ENCODE measurements at places on chromosomes 12 and 14. TPM values are rescaled to one million over a fixed set of nuclear protein-coding genes. Genes with fewer than 3 reads are reported as not detected.
A peak's percentile ranks its signal among the peaks of the same experiment; 100 is the strongest.

GUCY2C gene
- 3.4 TPM for total RNA-seq

RNASE1 gene
- 6.2 TPM for total RNA-seq

KIF26A gene
- total RNA-seq = 53.4 TPM

KERA gene
- total RNA-seq = not detected

TAS2R50 gene
- total RNA-seq = 0.25 TPM

CCDC196 gene
- not detected for total RNA-seq

JDP2 gene
- 21.8 TPM for total RNA-seq

AMN gene
- total RNA-seq = 2.8 TPM

KRT85 gene
- not detected for total RNA-seq

RD3L gene
- total RNA-seq = not detected

PTHLH gene
- total RNA-seq = not detected

RNASE3 gene
- total RNA-seq = not detected

LBHD2 gene
- not detected for total RNA-seq

SAMD4A gene
- 5.2 TPM for total RNA-seq

POTEM gene
- total RNA-seq = not detected

DNA sequence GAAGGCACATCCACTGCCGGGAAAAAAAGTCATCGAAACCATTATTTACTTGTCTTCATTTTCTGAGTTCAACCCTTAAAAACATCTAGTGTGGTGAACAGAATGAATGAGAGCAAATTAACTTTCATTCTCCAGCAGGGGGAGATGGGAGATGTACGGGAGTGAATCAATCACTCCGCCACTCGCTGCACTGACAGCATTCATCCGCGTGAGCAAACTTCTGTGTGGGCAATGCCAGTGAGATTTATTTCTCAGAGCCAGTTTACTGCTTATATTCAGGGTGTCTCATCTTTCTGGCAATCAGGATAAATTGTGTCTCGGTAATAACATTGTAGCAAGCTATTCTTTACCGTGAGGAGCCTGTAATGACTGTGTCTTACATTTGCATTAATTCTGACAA, 463.6 kb upstream of the MIS18BP1 start:
- DNase-seq = no peak
- no peaks in the 10 kb centered on the region for H3K27me3 ChIP-seq
- H3K36me3 ChIP-seq = peaks cover 9% of the 10 kb centered on the region
- H3K27ac ChIP-seq = no peak overlapping the region
- H3K4me1 ChIP-seq = no peaks in the 10 kb centered on the region

- H3K27me3 ChIP-seq = no peaks in the 10 kb centered on the region
- peaks cover 3% of the 10 kb centered on the region for H3K36me3 ChIP-seq
- no peak overlapping the region for H3K4me3 ChIP-seq
- H3K4me1 ChIP-seq = peaks cover 31% of the 10 kb centered on the region
- no peak overlapping the region for H3K27ac ChIP-seq
Measured at GRCh38 chr14:52124791-52125684, 56.2 kb upstream of the NID2 start.

DNA sequence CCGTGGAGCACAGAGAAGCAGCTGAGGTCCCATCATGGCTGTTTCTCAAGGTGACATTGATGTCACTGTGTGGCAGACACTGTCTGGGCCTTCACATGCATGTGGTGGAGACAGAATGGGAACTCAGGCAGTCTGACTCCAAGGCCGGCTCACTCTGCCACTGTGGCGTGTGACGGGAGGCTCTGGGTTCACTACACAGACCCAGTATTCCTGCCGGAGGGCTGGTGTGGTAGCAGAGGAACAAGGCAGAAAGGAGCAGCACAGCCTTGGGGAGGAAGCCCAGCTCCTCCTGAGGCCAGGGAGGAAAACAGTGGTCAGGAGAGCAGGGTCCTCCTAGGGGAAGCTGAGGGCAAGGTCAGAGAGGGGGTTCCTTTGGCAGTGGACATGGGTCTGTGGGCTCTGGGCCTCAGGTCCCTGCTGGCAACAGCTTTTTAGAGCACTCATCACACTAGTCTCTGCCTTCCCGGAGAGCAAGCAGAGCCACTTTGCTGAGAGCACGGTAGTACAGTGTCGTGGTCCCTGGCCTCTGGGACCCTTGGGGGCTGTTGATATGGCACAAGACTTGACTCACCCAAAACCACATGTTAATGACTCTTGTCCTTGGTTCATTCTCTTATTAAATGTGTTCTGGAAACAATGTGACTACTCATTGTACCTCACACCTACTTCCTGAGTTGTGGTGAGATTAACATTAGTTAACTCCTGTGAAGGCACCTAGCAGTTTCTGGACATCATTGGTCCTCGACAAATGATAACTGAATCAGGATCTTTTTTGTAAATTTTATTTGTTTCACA, 21.3 kb downstream of the DCAF4 start:
- no peaks in the 10 kb centered on the region for H3K27me3 ChIP-seq
- H3K36me3 ChIP-seq = peaks cover 24% of the 10 kb centered on the region
- H3K4me1 ChIP-seq = no peaks in the 10 kb centered on the region
- peak overlapping the region; percentile 65 for H3K27ac ChIP-seq
- no peak overlapping the region for H3K4me3 ChIP-seq
- DNase-seq = no peak

DNA sequence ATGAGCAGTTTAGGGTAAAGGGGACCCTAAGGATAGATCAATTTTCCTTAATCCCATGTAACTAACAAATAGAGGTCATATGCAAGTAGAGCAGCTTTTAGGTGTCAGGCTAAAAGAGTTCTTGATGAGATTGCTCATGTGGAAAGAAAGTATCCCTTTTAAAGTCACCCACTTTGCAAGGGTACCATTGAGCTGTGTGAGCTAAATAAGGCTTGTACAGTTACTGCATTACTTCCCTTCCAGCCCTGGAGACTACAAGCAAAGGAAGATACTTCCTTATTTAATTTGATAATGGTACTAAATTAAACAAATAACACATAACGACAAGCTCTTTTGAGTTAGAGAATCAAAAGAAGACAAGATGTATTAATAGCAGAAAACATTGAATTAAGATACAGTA, 191.7 kb downstream of the TMX1 start:
- no peak overlapping the region for H3K4me3 ChIP-seq
- no peaks in the 10 kb centered on the region for H3K36me3 ChIP-seq
- DNase-seq = no peak
- H3K27ac ChIP-seq = no peak overlapping the region

GRCh38 chr12:96233939-96234461, 39.8 kb downstream of the ELK3 start:
- no peak overlapping the region for H3K27ac ChIP-seq
- H3K4me3 ChIP-seq = no peak overlapping the region
- no peaks in the 10 kb centered on the region for H3K27me3 ChIP-seq
- H3K4me1 ChIP-seq = peaks cover 5% of the 10 kb centered on the region
- H3K36me3 ChIP-seq = no peaks in the 10 kb centered on the region
- no peak for DNase-seq

DNA sequence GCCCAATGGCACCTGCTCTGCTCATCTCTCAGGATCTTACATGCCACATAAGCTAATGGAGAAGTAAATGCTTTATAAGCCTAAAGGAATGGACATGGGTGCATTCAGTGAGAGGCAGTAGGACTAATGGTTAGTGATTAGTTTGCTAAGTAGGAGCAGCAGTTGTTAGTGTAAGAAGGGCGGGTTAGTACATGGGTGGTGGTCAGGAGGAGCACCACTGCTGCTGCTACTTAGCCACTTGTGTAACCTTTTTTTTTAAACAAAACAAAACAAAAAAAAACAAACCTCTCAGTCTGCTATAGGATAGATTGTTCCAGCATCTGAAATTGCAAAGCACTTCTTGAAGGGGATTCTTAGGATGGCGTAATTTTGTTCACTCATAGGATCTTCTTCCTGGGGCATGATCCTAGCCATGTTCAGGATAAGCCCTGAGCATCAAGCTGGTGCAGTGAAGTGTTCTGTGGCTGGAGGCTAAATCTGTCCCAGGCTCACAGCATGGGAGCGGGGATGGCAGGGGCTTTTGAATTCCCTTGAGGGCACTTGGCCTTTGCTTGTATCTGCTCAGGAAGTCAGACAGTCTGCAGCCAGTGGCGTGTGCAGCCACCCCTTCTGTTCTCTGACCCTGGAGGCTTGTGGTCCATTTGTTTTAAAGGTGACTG, 63.6 kb downstream of the CHST11 start:
- H3K27ac ChIP-seq = no peak overlapping the region
- H3K4me1 ChIP-seq = peaks cover 59% of the 10 kb centered on the region
- no peaks in the 10 kb centered on the region for H3K27me3 ChIP-seq
- no peak overlapping the region for H3K4me3 ChIP-seq
- H3K36me3 ChIP-seq = no peaks in the 10 kb centered on the region
- DNase-seq = no peak

DNA sequence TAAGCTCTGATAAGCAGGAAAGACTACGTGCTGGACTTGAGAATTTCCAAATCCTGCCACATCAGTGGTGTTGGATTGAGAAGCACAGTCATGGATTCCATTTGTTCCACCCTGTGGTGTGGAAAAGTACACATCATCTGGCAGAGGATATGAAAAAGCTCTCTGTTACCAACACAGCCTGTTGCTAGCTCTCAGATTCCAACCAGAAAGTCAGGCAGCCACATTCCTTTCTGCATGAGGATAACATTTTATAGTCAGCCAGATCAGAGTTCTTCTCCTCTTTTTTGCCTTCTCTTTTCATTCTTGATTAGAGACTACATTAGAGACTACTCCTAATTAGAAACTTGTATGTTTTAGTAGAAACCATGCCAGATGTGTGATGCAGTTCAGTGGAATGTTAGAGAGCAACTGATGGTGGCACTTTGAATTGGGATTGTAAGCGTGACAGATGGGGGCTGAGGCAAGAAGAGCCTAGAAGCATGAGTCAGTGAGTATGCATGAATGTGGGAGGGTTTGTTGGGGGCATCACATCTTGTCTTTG, 61.2 kb upstream of the STXBP6 start:
- no peak overlapping the region for H3K4me3 ChIP-seq
- H3K27me3 ChIP-seq = no peaks in the 10 kb centered on the region
- H3K27ac ChIP-seq = no peak overlapping the region
- no peaks in the 10 kb centered on the region for H3K4me1 ChIP-seq
- no peaks in the 10 kb centered on the region for H3K36me3 ChIP-seq

GRCh38 chr12:18905134-18905533, 167.2 kb downstream of the CAPZA3 start:
- H3K27ac ChIP-seq = no peak overlapping the region
- H3K4me3 ChIP-seq = no peak overlapping the region
- H3K27me3 ChIP-seq = no peaks in the 10 kb centered on the region

GRCh38 chr12:119994892-119995658, 6.0 kb downstream of the BICDL1 start:
- H3K4me3 ChIP-seq = no peak overlapping the region
- peaks cover 5% of the 10 kb centered on the region for H3K36me3 ChIP-seq
- no peak for DNase-seq
- no peaks in the 10 kb centered on the region for H3K27me3 ChIP-seq
- H3K4me1 ChIP-seq = peaks cover 11% of the 10 kb centered on the region
- H3K27ac ChIP-seq = peak overlapping the region; percentile 81

GRCh38 chr14:32509632-32510187, 180.6 kb downstream of the AKAP6 start:
- no peaks in the 10 kb centered on the region for H3K27me3 ChIP-seq
- H3K4me3 ChIP-seq = no peak overlapping the region
- H3K4me1 ChIP-seq = peaks cover 5% of the 10 kb centered on the region
- DNase-seq = no peak
- H3K36me3 ChIP-seq = no peaks in the 10 kb centered on the region

DNA sequence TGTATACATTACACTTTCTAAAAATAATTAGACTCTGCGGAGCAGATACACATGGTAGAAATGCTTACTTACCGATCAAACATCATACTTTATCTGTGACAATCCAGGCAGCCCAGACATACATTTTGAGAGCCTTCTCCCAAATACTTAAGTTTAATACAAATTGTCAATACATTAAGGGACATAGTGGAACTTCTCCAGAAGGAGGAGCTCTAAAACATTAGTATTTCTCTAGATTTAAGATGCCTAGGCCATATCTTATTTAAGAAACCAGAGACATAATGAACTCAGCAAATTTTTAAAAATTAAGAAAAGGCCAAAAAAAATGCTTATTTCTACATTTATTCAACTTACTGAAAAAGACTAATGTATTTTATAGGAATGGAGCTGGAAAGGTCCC, 16.1 kb downstream of the ACSM4 start:
- H3K27me3 ChIP-seq = no peaks in the 10 kb centered on the region
- H3K36me3 ChIP-seq = peaks cover 7% of the 10 kb centered on the region
- no peak for DNase-seq

GRCh38 chr14:36055681-36056225, 120.8 kb downstream of the PTCSC3 start:
- H3K4me3 ChIP-seq = no peak overlapping the region
- H3K27ac ChIP-seq = no peak overlapping the region
- no peaks in the 10 kb centered on the region for H3K36me3 ChIP-seq
- no peak for DNase-seq

DNA sequence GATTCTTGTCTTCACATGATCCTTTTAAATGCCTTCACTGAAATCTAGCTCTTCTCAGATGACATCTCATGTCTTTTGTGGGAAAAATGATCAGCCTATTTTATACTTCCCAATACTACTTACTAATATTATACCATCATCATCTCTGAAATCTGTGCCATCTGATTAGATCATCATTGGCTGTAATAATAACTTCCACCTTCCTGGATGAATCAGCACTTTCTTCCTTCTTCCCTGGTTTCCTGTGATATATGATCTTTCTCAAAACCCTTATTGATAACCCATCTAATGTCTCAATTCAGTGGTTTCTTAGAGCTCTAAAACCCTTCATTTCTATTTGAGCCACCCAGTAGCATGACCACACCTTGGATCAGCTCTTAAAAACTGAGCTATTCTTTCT, 30.9 kb downstream of the GPR137C start:
- H3K27me3 ChIP-seq = no peaks in the 10 kb centered on the region
- H3K36me3 ChIP-seq = no peaks in the 10 kb centered on the region
- H3K4me3 ChIP-seq = no peak overlapping the region
- DNase-seq = no peak

GRCh38 chr12:80157645-80158044, 58.3 kb downstream of the OTOGL start:
- H3K36me3 ChIP-seq = no peaks in the 10 kb centered on the region
- H3K27me3 ChIP-seq = no peaks in the 10 kb centered on the region
- no peak for DNase-seq
- H3K4me3 ChIP-seq = no peak overlapping the region

GRCh38 chr14:104604458-104605449, at the start of gene TMEM179:
Gene TMEM179 (minus strand): TSS chr14:104604772. CDS start chr14:104604741, 31 bp downstream.
- peaks cover 10% of the 10 kb centered on the region for H3K4me1 ChIP-seq
- H3K36me3 ChIP-seq = no peaks in the 10 kb centered on the region
- peaks cover 44% of the 10 kb centered on the region for H3K27me3 ChIP-seq
- DNase-seq = peak; percentile 71
- H3K27ac ChIP-seq = no peak within 1 kb of the TSS
- H3K4me3 ChIP-seq = peak within 1 kb of the TSS; percentile 66

DNA sequence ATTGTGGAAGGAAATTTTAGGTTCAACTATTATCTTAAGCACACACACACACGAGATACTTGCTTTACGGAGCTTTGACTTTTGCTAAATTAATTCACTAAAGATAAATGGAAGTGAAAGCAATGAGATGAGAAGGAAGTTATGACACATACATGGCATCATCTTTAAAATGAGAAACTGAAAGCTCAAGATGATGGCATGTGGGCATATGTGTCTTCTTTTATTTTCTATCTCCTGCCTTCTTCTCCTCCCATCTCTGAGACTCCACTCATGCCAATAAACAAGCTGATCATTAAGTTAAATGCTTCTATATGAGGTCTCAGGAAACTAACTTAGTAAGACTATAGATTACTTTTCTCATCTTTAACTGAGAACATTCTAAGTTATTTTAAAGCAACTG, 216.7 kb downstream of the MED13L start:
- peaks cover 4% of the 10 kb centered on the region for H3K4me1 ChIP-seq
- H3K4me3 ChIP-seq = no peak overlapping the region
- H3K36me3 ChIP-seq = no peaks in the 10 kb centered on the region
- peak overlapping the region; percentile 13 for H3K27ac ChIP-seq
- no peaks in the 10 kb centered on the region for H3K27me3 ChIP-seq
